ELR (cell line): ENCODE measurements at places on chromosomes 4 and X.
A peak's percentile ranks its signal among the peaks of the same experiment; 100 is the strongest.

- DNase-seq: peak; percentile 5
Observed at GRCh38 chr4:41106081-41106480, 108.3 kb downstream of the APBB2 start.

DNA sequence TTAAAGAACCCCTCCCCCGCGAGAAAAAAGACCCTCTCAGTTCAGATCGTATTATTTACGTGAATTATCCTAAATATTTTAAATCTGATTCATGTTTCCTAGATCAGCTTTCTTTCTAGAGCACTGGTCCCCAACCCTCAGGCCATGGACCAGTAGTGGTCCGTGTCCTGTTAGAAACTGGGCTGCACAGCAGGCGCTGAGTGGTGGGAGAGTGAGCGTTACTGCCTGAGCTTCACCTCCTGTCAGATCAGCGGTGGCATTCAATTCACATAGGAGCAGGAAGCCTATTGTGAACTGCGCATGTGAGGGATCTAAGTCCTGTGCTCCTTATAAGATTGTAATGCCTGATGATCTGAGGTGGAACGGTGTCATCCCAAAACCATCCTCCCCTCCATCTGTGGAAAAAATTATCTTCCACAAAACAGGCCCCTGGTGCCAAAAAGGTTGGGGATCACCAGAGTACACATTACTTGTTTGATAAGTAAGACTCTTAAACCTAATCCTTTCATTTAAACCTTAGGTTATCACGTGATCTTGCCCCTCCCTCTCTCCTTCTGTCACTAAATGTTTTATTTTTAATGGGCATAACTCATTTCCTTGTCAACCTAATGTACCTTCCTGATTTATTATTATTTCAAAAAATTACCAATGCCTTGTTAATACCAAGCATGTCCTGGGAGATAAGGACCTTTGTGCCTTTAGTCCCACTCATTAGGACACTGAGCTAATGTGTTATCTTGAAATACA lies 442.9 kb downstream of the TLL1 start:
- DNase-seq: no peak

- DNase-seq: peak; percentile 44
Observed at GRCh38 chrX:13254076-13254785, 65.6 kb downstream of the ATXN3L start.

- DNase-seq: no peak
Observed at GRCh38 chr4:657338-657833, 16.7 kb downstream of the ATP5ME start.

GRCh38 chrX:146056511-146057081 lies 239.0 kb downstream of the SLITRK2 start:
- DNase-seq: no peak

DNA sequence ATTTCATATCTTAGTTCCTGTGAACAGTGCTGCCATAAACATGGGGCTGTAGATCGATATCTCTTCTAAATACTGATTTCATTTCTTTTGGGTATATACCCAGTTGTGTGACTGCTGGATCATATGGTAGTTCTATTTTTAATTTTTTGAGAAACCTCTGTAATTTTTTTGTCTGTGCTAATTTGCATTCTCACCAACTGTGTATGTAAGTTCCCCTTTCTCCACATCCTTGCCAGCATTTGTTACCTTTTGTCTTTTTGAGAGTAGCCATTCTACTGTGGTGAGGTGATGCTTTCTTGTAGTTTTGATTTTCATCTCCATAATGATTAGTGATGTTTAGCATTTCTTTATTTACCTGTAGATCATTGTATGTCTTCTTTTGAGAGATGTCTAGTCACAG lies 2086.5 kb upstream of the TENM3 start:
- DNase-seq: no peak

DNA sequence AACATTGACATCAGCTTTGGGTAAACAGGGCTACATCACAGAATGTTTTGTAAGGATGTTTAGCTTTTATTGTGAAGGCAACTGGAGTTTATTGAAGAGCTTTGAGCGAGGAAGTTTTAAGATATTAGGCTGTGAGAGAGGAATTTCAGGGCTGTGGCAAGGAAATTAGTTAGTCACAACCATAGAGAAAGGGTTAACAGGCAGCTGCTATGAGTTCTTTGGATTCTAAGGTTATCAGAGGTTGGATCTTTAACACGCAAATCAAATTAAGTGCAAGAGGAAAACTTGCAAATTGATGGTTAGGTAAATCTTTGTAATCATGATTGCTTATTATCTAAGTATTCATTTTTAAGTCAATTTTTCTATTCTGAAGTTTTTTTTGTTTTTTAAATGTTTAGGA lies 156.0 kb downstream of the UGT8 start:
- DNase-seq: no peak

- DNase-seq: no peak
Observed at GRCh38 chr4:175703956-175704600, 108.0 kb downstream of the GPM6A start.

DNA sequence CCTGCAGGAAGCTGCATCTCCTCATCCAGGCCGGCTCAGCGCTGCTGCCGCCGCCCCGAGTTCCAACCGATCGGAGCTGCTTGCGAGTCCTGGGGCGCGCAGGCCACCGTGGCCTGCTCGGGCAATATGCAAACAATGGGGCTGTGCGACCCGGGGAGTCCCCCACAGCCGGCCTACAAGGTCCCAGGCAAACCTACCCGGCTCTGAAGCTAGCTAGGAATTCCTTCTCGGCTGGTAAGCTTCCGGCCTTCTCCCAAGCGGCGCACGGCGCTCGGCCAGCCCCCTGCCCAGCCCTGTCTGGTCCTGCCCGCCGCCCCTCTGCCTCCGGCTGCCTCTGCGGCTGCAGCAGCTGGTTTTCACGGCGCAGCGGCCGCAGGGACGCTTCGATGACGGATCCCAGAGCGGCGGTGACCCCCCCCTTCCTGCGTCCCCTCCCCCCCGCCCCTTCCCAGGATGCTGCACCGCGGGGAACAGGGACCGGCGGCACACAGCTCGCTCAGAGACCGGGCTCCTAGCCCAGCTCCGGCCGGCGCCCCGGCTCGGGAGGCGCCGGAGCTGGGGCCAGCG lies 59.4 kb downstream of the TSC22D3 start:
- DNase-seq: peak; percentile 38

GRCh38 chr4:48979914-48980579 lies 6.0 kb upstream of the CWH43 start:
- peak; percentile 52 for DNase-seq

- peak; percentile 9 for DNase-seq
Observed at GRCh38 chr4:189021831-189022230, 882.6 kb downstream of the TRIML1 start.

GRCh38 chr4:150367326-150367725 lies 214.6 kb upstream of the MAB21L2 start:
- no peak for DNase-seq

- no peak for DNase-seq
Observed at GRCh38 chrX:53323196-53323595, 41.8 kb upstream of the IQSEC2 start.

DNA sequence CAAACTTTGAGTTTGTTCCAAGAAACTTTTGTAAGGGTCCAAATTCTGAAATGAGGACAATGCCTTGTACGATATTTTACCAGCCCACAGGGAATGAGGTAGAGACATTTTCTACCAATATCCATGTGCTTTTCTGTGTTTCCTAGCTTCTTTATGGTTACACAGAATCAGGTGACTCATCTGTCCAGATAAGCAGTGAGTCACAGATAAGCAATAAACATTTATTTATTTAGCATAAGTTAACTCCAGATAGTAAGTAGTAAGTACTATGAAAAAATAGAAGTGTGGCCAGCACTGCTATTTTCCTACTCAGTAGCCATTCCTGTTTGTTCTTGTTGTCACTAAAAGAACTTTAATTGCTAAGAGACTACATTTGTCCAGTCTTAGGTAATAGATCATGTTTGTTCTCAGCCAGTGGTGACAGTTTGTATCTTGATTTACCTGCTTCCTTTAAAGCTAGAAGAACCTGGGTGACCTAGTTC lies 7.4 kb downstream of the AFF1 start:
- DNase-seq: peak; percentile 65

GRCh38 chr4:1502976-1503375 lies 96.7 kb upstream of the NKX1-1 start:
- DNase-seq: no peak

DNA sequence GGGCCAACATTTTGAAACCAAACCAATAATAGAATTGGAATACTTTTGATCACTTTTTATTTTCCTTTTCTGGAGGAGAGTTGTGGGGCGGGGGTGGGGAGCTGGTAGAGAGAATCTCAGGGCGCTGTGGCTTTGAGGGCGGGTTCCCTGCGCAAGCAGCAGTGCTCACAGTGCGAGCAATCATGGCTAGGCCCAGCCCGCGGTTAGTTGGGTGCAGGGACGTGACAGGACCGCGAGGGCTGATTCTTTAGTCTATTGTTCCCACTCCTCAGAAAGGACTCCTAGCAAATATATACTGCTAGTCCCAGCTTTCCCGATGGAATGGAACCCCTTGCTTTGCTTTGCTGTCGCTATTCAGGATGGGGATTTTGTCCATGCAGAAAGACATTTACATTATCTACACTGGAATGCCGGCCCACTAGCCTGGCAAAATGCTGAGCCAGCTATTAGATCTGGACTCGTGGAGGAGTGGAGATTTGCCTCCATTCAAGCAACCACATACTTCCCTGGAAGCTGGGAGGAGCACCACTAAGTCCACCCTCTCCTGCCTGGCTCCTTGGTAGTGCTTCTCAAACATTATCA lies 23.9 kb upstream of the APLN start:
- peak; percentile 32 for DNase-seq

- DNase-seq: no peak
Observed at GRCh38 chrX:17527922-17528321, 152.9 kb downstream of the NHS start.

GRCh38 chr4:88522702-88523324 lies 763 bp downstream of the PYURF start:
- DNase-seq: peak; percentile 52

GRCh38 chr4:189511581-189511980 lies 429.1 kb upstream of the FRG1 start:
- DNase-seq: no peak

DNA sequence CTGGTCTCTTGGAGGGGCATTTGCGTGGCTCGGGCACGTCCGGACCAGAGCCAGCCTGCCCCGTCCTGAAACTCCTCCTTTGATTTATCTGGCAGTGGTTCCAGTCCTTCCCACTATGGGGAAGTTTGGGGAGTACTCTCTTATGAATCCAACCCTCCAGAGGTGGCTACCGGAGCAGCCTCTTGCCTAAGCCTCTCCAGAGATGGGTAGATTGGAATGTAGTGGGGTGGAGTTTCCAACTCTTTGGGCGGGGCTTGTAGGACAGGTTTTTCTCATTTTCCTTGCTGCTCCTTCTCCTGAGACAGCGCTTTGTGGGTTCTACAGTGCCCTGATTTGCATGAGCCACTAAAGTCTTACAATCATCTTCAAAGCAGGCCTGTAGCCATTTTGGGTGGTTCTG lies 60.1 kb upstream of the XAGE1B start:
- DNase-seq: no peak

DNA sequence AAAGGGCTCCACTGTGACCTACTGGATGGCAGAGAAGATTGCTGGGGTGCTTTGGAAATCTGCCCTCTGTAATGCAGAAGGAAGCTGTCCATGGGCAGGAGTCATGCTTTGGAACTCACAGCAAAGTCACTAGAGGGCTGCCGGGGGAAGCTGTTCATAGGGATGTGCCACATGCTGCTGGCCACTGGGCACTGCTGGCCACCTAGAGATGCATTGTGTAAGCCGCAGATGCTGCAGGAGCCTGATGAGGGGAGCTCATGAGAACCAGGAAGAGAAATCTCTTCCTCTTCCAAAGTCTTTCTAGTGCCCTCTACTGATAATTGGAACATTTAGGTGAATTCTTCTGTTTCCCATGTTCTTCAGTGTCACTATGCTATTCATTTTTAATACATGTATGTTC lies 31.2 kb upstream of the UXT start:
- DNase-seq: peak; percentile 2

DNA sequence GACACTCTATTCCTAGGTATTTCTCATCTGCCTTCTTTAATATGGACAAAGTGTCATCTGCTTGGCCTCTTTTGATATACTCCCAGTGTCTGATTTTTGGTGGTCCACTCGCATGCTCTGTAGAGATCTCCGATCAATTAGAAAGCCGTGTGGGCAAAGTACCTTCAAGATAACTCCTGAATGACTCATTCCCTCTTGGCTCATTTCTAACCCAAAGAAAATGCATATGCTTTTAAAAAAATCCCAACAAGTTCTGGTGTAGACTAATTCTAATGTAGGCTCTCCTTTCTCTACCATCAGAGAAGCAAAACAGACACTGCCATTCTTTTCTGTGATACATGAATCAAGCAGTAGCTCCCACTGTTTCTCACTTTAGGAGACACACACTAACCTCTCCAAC lies 714.9 kb upstream of the ADGRL3 start:
- DNase-seq: peak; percentile 56

- DNase-seq: no peak
Observed at GRCh38 chrX:8304668-8305067, 133.6 kb upstream of the VCX2 start.

- peak; percentile 67 for DNase-seq
Observed at GRCh38 chr4:67744561-67745283, 9.5 kb downstream of the GNRHR start.

DNA sequence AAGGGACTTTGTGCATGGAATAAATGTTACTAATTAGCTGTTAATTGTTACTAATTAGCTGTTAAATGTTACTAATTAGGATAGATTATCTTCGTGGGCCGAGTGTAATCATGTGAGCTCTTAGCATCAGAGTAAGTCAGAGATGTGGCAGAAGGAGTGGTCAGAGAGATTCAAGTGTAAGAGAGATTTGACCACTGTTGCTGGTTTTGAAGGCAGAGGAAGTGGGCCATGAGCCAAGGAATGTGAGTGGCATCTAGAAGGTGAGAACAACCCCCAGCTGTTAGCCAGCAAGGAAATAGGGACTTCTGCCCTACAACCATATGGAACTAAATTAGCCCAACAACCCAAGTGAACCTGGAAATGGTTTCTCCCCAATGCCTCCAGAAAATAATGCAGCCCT lies 28.2 kb downstream of the ODAPH start:
- DNase-seq: peak; percentile 6

DNA sequence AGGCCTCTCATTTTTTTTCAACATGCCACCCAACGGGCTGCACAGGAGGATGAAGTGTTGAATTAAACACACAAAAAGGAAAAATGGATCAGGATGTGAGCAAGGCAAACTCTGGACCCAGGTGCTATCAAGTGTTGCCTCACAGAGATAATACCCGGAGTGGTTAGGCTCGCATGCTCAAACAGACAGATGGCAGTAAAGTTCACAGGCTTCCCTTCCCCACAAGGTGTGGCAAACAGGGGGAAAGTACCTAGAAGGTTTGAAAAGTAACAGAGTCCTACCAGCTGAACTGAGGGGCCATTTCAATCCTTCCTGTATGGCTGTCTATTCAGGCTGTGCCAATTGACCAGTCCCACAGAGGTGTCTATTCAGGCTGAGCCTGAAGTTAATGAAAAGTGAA lies 123.9 kb upstream of the GC start:
- no peak for DNase-seq

DNA sequence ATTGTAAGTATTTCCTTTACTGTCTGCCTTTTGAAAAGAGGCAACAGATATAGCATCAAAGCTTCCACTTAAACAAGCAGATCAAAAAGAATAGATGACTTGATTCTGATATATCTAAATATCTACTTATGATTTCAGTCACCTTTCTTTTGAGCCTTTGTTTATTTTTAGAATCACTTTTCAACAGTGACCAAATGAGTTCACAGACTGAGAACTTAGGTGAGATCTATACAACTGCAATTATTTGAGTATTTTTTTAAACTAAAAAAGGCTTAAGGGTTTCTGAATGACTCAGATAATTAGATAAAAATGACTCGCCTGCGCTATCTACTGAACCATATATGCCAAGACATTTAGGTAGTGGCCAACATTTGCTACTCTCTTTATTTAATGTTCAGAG lies 166.7 kb upstream of the KCNIP4 start:
- DNase-seq: no peak
